ENCODE measurements at places on chromosomes 5 and 9. TPM values are rescaled to one million over a fixed set of nuclear protein-coding genes. Genes with fewer than 3 reads are reported as not detected.

DNA sequence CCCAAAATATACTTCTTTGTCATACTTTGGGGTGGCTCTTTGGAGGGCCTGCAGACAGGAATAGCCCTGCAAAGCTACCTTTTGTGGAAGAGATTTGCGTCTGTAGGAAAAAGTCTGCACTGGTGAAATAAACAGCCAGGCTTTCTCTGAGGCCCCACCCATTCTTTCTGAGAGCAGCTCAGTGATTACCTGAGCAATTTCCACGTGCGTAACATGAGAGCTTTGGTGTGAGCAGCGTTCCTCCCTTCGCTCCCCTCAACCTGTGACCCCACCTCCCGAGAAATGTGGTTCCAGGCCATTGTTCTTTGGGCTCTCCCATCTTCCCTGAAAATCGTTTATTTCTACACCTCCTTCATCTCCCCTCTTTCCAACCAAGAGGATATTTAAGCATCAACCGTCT is 23.8 kb upstream of the FBP1 start:
- no peak for DNase-seq
- no peaks in the 10 kb centered on the region for H3K27me3 ChIP-seq
- H3K27ac ChIP-seq = peak overlapping the region; percentile 95
- H3K4me3 ChIP-seq = no peak overlapping the region

Gene MBLAC2
- polyA plus RNA-seq = 3.7 TPM

DNA sequence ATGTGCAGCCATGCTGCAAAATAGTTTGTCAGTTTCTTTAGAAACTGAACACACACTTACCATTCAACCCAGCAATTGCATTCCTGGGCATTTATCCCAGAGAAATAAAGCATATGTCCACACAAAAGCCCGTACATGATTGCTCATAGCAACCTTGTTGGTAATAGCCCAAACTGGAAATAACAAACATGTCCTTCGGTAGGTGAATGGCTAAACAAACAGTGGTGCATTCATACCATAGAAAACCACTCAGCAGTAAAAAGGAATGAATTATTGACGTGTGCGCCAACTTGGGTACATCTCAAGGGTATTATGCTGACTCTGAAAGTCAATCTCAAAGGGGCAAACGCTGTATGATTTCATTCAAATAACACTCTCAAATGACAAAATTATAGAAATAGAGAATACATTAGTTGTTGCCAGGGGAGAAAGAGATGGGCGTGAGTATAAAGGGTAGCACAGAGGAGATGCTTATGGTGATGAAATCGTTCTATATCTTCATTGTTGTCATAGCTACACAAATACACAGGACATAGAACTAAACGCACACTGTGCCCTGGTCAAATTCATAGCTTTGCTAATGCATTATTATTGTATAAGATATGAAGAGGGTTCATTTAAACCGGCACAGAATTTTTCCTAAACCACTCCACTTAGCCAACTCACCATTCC is 58.2 kb downstream of the DRD1 start:
- H3K27me3 ChIP-seq = no peaks in the 10 kb centered on the region
- H3K4me3 ChIP-seq = no peak overlapping the region
- no peak overlapping the region for H3K27ac ChIP-seq
- DNase-seq = no peak
- H3K36me3 ChIP-seq = no peaks in the 10 kb centered on the region

DNA sequence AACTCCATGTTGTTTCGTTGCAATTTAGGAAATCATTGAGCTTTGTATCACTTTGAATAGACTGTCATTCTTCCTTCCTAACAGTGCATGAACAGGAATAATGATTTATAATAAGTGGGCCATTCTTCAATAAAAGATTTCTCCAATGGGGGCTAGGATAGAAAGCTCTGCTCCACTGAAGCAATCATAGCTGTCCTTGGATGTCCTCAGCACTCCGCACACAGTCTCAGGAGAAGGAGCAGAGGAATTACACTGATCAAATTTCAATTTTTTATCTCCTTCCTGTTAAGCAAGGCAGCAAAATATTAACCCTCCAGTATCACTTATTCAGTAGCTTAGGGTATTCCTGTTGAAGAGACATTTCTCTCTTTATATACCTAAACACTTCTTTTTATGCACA is 532.7 kb upstream of the ST8SIA4 start:
- H3K27me3 ChIP-seq = no peaks in the 10 kb centered on the region
- DNase-seq = no peak
- H3K36me3 ChIP-seq = no peaks in the 10 kb centered on the region
- no peak overlapping the region for H3K4me3 ChIP-seq

GRCh38 chr9:126439883-126440653 is 113.4 kb downstream of the MVB12B start:
- no peak overlapping the region for H3K27ac ChIP-seq
- DNase-seq = no peak
- no peaks in the 10 kb centered on the region for H3K4me1 ChIP-seq
- peaks cover 3% of the 10 kb centered on the region for H3K36me3 ChIP-seq

Gene TCF7
- 2.6 TPM for polyA plus RNA-seq

Gene HSPB3
- polyA plus RNA-seq = not detected

- H3K27me3 ChIP-seq = no peaks in the 10 kb centered on the region
- H3K36me3 ChIP-seq = no peaks in the 10 kb centered on the region
- H3K4me1 ChIP-seq = no peaks in the 10 kb centered on the region
- no peak overlapping the region for H3K27ac ChIP-seq
Measured at GRCh38 chr5:16975950-16976624, 40.0 kb upstream of the MYO10 start.

DNA sequence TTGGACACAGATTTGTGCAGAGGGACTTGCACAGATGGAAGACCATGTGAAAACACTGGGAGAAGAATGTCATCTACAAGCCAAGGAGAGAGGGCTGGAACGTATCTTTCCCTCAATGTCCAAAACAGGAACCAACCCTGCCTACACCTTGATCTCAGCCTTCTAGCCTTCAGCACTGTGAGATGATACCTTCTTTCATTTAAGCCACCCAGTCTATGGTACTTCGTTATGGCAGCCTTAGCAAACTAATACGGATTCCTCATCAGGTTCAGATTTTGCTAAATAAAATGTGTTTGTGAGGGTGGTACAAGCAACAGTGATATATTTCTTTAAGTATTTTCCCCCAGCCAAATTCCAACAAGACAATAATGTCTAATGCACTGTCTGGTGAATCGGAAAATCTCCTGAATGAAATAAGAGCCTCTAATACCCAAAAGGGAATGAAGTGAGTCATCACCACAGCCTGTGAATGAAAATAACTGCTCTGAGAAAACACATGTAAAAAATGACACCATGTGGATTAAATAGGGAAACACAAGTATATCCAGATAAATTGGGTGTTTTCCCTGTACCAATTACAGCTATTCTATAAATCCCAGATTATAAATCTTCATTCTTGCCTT is 182.8 kb upstream of the TARS1 start:
- no peaks in the 10 kb centered on the region for H3K4me1 ChIP-seq
- DNase-seq = no peak
- H3K4me3 ChIP-seq = no peak overlapping the region
- no peak overlapping the region for H3K27ac ChIP-seq

GRCh38 chr9:114932502-114932901 is 2.1 kb upstream of the TNFSF8 start:
- H3K27ac ChIP-seq = no peak overlapping the region
- no peak overlapping the region for H3K4me3 ChIP-seq
- DNase-seq = no peak
- no peaks in the 10 kb centered on the region for H3K36me3 ChIP-seq
- H3K4me1 ChIP-seq = no peaks in the 10 kb centered on the region

Gene SPATA31C1
- polyA plus RNA-seq = not detected

Gene TLR4
- 5.4 TPM for polyA plus RNA-seq

- H3K27ac ChIP-seq = no peak overlapping the region
- H3K4me3 ChIP-seq = no peak overlapping the region
- no peaks in the 10 kb centered on the region for H3K27me3 ChIP-seq
- no peak for DNase-seq
Measured at GRCh38 chr9:137592767-137593166, 2.5 kb upstream of the ZMYND19 start.

- no peak overlapping the region for H3K4me3 ChIP-seq
- H3K27ac ChIP-seq = no peak overlapping the region
- H3K27me3 ChIP-seq = no peaks in the 10 kb centered on the region
- no peak for DNase-seq
Measured at GRCh38 chr5:173583346-173583745, 33.1 kb downstream of the BOD1 start.

Gene PCSK5
- polyA plus RNA-seq = 0.58 TPM

DNA sequence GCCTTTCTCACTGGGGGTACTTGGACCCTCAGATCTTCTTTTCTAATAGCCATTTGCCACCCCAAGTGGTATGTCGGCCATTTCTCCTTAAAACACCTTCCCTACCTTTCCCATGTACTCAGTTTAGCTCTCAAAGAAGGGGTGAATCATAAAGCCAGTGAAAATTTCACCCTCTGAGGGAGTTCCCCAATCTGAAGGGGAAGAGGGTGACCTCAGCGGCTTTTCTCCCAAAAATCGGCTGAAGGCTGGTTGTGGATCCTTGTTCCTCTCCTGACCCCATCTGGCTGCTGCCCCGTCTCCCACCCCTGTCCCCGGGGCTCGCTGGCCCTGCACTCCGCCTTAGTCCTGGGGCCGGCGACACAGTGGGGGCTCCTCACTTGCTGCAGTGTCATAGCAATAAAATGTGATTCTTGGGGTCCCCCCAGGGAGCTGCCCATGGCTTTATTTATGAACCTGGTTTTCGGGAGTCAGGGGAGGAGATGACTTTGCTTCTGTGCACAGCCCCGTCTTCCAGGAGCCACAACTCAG is 17.3 kb upstream of the LTC4S start:
- H3K36me3 ChIP-seq = peaks cover 53% of the 10 kb centered on the region
- H3K27ac ChIP-seq = no peak overlapping the region
- H3K4me1 ChIP-seq = no peaks in the 10 kb centered on the region
- no peak overlapping the region for H3K4me3 ChIP-seq
- no peaks in the 10 kb centered on the region for H3K27me3 ChIP-seq

- H3K27ac ChIP-seq = no peak overlapping the region
- H3K4me1 ChIP-seq = no peaks in the 10 kb centered on the region
- no peak overlapping the region for H3K4me3 ChIP-seq
Measured at GRCh38 chr5:178839319-178839704, 20.4 kb upstream of the ZNF354B start.

DNA sequence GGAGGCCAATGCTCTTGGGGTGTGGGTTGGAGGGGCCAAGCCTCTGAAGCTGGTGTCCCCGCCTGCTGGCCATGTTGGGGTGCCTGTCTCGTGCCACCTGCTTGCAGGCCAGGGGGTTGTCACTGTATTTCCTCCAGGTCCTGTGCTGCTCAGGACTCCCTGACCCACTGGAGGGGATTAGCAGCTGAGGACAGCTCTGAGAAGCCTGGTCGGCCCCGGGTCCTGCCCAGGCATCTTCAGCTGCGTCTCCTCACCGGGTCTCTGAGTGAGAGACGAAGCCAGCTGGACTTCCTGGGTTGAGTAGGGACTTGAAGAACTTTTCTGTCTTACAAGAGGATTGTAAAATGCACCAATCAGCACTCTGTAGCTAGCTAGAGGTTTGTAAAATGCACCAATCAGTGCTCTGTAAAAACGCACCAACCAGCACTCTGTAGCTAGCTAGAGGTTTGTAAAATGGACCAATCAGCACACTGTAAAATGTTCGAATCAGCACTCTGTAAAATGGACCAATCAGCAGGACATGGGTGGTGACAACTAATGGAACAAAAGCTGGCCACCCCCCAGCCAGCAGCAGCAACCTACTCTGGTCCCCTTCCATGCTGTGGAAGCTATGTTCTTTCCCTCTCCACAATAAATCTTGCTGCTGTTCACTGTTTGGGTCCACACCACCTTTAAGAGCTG is 20.6 kb upstream of the SLC9A3 start:
- no peak overlapping the region for H3K4me3 ChIP-seq
- no peak overlapping the region for H3K27ac ChIP-seq
- DNase-seq = no peak
- no peaks in the 10 kb centered on the region for H3K36me3 ChIP-seq

- H3K4me3 ChIP-seq = no peak overlapping the region
- no peaks in the 10 kb centered on the region for H3K36me3 ChIP-seq
- no peaks in the 10 kb centered on the region for H3K27me3 ChIP-seq
Measured at GRCh38 chr9:13737885-13738284, 458.4 kb upstream of the MPDZ start.

- no peak overlapping the region for H3K4me3 ChIP-seq
- H3K4me1 ChIP-seq = no peaks in the 10 kb centered on the region
- H3K27ac ChIP-seq = no peak overlapping the region
- peaks cover 2% of the 10 kb centered on the region for H3K36me3 ChIP-seq
- DNase-seq = no peak
Measured at GRCh38 chr9:137709411-137710101, 90.8 kb downstream of the EHMT1 start.

- peaks cover 9% of the 10 kb centered on the region for H3K4me1 ChIP-seq
- DNase-seq = no peak
- H3K27ac ChIP-seq = no peak overlapping the region
- no peaks in the 10 kb centered on the region for H3K27me3 ChIP-seq
Measured at GRCh38 chr5:1176473-1177391, 24.7 kb upstream of the SLC6A19 start.

DNA sequence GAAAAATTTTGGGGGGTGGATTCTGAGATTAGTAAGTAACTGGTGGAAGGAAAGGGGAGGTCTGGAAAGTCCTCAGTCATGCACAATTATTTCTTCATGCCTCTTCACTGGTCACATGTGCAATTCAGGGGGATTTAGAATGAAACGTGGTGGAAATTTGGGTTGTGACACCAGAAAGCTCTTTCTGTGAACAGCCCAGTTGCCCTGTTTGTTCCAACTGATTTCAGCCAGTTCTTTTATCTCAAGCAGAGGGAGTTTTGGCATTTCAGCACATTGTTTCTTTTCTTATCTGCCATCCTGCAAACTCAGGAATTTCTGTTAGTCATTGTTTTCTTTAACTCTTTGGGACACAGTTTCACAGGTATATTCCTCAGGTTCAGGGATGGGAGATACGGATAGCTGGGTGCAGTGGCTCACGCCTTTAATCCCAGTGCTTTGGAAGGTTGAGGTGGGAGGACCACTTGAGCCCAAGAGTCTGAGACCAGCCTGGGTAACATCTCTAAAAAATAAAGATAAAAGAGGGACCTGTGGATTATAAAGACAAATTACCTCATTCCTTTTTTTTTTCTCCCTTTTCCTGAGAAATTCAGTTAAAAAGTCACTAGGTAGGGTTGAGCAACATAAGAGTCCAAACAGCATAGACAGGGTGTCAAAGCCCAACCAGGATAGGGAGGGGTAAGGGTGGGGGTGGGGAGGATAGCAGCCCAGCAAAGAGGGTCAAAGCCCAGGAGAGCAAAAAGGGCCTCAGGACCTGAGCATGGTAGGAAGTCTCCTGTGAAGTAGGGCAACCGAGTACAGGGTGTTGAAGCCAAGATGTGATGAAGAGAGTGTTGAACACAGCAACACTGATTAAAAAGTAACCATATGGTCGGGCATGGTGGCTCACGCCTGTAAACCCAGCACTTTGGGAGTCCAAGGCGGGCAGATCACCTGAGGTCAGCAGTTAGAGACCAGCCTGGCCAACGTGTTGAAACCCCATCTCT is 5.4 kb upstream of the B4GALT1 start:
- DNase-seq = peak; percentile 47
- peak overlapping the region; percentile 97 for H3K27ac ChIP-seq
- no peaks in the 10 kb centered on the region for H3K36me3 ChIP-seq

GRCh38 chr5:171813813-171814490 is 28.3 kb downstream of the SMIM23 start:
- no peaks in the 10 kb centered on the region for H3K4me1 ChIP-seq
- H3K4me3 ChIP-seq = no peak overlapping the region

GRCh38 chr9:12463641-12464040 is 229.5 kb upstream of the TYRP1 start:
- no peak overlapping the region for H3K27ac ChIP-seq
- H3K4me3 ChIP-seq = no peak overlapping the region
- no peak for DNase-seq
- no peaks in the 10 kb centered on the region for H3K4me1 ChIP-seq

GRCh38 chr9:78171651-78172050 is 64.2 kb upstream of the CEP78 start:
- no peak overlapping the region for H3K4me3 ChIP-seq
- no peak for DNase-seq
- no peak overlapping the region for H3K27ac ChIP-seq
- H3K27me3 ChIP-seq = no peaks in the 10 kb centered on the region
- no peaks in the 10 kb centered on the region for H3K4me1 ChIP-seq
